Activated T-helper 2 cell treated with anti-CD3 and anti-CD28 coated beads, Interferon-gamma antibody, Interleukin-2, Interleukin-4, amounts not matched to agents 10 μg/mL and 5 μg/mL and 100 μg/mL, durations not matched to agents 14 hours and 24 hours and 36 hours (primary cell): ENCODE measurements at places on chromosomes 7 and 10. TPM values are rescaled to one million over a fixed set of nuclear protein-coding genes. Genes with fewer than 3 reads are reported as not detected.

The CYP2C9 gene
- total RNA-seq, result not detected in 2 replicates

The OR2A7 gene
- 2.2 and 2.5 TPM in 2 replicates for total RNA-seq

The CNNM1 gene
- total RNA-seq, result 0.21 and 0.28 TPM in 2 replicates

The SPDYE5 gene
- total RNA-seq, result not detected in 2 replicates

The RPA3 gene
- 111 and 115 TPM in 2 replicates for total RNA-seq

The ADRA2A gene
- not detected in 2 replicates for total RNA-seq

The OGA gene
- 119 and 122 TPM in 2 replicates for total RNA-seq

The CALML3 gene
- total RNA-seq, result not detected in 2 replicates

The SPDYE16 gene
- total RNA-seq, result 0.14 and 0.30 TPM in 2 replicates

The HTR5A gene
- not detected in 2 replicates for total RNA-seq

- no peak for DNase-seq
These were observed 2.5 kb downstream of the PRR15 start for GRCh38 chr7:29565982-29566746.

GRCh38 chr10:123855008-123855684 lies 36.5 kb downstream of the CPXM2 start:
- no peak for DNase-seq

GRCh38 chr10:103858360-103858759 lies 3.0 kb upstream of the SH3PXD2A start:
- DNase-seq, result no peak

DNA sequence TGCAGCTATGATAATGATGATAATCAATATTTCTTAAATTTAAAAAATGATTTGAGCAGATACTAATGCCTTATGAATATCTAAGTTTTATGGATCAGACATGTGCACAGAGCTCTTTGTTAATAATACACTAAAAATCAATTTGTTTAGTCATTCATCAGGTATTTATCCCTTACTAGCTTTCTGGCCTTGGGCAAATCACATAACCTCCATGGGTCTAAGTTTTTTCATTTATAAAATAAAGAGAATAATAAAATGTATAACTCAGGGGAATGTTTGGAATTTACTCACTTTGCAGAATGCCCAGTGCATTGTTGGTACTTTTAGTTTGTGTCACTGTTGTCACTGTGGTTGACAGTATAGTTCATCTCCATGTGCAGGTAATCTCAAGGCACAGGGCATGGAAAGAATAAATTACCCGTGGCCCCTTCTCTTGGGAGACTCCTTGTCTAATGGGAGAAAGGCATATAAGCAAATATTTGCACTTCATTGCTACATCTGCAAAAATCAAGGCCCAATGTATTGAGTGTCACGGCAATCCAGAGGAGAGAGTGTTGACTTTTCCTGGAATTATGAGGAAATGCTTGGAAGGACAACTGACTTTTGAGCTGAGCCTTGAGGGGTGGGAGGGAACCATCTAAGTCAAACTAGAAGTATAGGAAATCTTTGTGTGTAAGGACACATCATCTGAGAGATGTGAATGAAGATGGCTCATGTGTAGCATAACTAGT lies 64.7 kb upstream of the CTTNBP2 start:
- DNase-seq, result no peak

- no peak for DNase-seq
These were observed 84.0 kb downstream of the HIPK2 start for GRCh38 chr7:139693651-139694388.

DNA sequence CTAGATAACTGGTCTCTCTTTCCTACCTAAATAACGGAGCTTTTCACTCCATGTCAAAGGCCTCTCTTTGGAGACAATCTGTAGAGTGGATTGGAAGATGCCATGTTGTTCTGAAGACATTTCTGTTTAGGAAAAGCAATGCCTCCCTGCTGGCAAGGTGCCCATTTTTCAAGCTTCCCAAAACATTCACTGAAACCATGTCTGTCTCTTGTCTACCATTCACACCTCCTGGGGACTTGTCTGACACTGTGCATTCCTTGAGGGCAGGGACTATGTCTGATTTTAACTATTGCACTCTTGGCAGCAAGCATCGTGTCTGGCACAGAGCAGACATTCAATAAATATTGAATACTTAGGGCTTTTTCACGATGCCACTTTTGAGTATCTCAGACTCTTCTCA lies 528.9 kb upstream of the NRP1 start:
- DNase-seq, result no peak

DNA sequence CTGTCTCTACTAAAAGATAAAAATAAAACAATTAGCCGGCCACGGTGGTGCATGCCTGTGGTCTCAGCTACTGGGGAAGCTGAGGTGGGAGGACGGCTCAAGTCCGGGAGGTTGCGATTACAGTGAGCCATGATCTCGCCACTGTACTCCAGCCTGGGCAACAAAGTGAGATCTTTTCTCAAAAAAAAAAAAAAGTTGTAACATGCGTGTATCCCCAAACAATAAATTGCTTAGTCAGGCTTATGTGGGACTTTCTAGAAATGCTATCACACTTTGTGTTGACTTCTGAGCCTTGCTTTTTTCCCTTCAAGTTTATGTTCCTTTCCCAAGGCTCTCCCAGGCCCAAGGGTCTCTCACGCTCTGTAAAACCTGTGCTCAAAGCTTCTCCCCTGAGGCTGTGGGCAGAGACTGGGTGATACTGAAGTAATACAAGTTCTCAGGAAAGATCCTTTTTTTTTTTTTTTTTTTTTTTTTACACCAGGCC lies 88.0 kb upstream of the TNS3 start:
- no peak for DNase-seq

DNA sequence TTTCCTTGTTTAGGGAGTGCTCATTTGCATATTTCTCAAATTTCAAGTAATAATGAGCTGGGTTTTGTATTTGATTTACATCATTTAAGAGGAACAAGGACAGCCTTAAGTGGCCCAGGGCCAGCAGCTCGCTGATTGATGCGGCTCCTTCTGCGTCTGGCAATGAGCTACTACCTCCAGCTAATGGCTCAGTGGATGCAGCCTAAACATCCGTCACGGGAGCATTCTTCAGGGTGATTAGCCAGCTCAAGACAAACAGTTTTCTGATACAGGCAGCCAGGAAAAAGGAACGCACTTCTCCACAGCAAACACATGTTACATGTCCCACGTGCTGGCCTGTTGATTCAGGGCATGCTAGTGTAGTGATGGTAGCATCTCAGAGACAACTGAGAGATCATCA lies 169.3 kb upstream of the TCERG1L start:
- DNase-seq, result no peak

GRCh38 chr10:48473704-48474103 lies 131.2 kb downstream of the ARHGAP22 start:
- no peak for DNase-seq

DNA sequence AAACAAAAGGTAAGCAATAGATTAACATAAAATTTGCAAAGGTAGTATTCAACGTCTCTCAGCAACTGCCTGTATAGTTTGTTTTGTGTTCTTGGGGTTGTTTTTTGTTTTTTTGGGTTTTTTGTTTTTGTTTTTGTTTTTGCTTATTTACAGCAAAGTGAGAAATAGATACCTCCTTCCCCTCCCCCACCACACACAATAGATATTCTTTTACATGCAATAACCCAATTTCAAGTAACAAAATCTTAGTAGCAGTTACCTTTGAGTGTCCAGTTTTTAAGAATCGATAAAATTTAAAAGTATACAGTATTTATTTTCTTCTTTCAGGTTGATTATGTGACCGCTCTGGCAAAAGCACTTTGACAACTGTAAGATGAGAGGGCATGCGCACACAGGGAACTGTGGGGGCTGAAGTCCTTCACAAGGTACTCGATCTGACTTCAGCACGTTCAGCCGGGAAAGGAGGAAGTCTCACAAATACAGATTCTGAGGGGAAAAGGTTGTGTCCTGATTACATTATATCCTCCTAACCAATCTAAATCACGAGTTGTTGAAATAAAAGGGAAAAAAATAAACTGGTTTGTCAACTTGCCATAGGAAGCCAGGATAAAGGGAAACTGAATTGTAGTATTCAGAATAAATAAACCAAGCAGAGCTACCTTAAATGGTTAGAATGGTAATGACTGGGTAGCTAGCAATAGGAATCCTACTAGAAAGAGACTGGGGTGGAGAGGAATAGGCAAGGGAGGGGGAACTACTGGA lies 47.8 kb downstream of the CPEB3 start:
- no peak for DNase-seq

DNA sequence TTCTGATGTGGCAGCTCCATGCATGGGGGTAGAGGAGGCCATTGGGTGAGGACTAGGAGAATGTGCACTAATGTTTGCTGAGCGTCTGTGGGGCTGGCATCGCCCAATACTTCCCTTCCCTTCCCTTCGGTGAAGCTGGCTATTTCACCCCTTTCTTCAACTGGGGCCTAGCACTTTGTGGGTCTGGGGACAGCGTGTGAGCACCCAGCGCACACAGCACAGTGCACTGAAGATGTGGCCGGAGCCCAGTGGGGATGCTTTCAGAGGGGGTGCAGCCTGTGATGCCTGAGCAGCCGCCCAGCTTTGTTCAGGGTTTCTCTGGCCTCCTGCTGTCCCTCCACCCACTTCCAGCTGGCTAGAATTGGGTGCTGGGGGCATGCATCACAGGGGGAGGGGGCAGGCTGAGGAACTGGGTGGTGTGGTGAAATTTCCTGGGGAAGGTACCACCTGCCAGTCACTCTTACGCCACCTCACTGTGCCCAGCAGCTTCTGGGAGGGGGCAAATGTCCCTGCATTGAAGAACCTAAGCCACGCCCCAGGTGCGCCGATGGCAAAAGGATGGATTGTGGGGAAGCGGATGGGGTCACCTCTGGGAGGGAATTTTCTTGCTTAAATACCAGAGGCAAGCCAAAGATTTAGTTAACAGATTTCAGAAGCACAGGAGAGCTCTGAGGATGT lies 45.5 kb downstream of the CLEC2L start:
- no peak for DNase-seq

DNA sequence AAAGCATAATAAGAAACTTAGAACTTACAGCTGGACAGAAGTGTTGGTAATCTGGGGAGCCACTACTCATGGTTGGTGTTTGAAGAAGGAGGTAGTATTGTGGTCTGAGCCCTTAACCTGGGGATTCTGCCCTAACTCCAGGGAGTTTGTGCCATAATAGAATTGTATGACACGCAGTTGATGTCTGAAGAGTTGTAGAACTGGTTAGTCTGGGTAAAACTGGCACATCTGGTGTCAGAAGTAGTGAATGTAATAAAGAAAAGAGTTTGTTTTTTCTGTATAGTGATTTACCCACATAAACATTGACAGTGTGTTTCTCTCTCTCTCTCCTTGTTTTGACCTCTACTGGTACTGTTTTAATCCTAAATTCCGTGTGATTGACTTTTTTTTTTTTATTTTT lies 448.1 kb upstream of the SEMA3D start:
- no peak for DNase-seq

DNA sequence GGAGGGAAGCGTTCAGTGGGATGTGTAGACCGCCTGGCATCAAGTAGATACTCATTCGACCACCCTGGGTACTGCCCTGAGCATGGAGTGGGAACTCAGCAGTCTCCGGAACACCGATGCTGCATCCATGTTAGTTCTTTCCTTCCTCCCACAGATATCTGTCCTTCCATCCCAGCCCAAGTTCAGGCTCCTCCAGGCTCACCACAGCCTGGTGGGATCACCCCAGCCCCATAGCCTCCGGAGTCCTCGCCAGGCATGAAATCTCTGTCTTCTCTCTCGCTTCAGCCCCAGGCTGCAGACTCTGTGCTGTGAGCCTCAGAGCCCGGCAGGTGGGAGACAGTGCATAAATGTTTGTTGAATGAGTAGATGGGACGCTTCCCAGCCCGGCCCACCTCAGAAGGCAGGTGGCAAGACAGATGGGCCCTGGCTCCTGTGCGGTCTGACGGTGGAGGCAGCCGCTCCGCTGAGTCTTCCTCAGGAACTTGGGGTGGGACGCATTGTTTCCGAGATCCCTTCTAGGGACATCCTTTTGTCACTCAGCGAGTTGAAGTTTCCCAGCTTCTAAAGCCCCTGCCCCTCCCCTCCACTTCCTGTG lies 42.9 kb downstream of the ELFN1 start:
- DNase-seq, result no peak

GRCh38 chr10:43693602-43694001 lies 44.9 kb upstream of the ZNF32 start:
- no peak for DNase-seq

DNA sequence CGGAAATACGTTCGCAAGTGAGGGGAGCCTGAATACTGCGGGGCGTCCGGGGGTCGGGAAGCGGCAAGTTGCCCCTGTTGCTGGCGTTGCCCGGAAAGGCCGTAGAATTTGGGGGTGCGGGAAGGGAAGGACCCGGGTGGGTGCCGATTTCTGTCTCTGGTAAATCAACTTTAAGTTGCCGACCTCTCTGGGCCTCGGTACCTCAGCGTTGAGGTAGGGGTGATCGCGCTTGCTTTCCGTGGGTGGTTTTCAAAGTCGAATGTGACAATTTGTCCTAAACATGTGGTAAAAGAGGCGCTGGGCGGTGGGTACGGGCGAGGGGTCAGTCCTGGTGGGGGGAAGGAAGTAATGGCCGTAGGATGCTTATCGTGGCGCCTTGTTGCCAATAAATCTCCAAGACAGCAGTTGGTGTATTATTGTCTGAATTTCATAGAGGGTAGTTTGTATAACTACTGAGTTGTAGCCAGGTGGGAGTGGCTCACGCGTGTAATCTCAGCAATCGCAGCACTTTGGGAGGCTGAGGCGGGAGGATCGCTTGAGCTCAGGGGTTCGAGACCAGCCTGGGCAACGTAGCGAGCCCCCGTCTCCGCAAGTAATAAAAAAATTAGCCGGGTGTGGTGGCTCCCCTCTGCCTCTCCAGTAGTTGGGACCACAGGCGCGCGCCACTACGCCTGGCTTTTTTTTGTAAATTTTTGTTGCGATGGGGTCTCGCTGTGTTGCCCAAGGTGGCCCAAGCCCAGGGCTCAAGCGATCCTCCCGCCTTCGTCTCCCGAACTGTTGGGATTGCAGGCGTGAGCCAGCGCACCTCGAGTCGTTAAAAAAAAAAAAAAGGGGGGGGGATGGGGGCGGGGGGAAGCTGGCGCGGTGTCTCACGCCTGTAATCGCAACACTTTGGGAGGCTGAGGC lies 644 bp downstream of the BUD23 start:
- no peak for DNase-seq

- DNase-seq, result no peak
These were observed 69.0 kb upstream of the ZNF438 start for GRCh38 chr10:31100662-31101061.

GRCh38 chr10:78025685-78026364 lies 3.5 kb downstream of the POLR3A start:
- DNase-seq, result no peak
